Glutamatergic neuron (in vitro differentiated cells): ENCODE measurements at places on chromosomes 2 and 18. TPM values are rescaled to one million over a fixed set of nuclear protein-coding genes. Genes with fewer than 3 reads are reported as not detected.

Gene COL3A1
- not detected for total RNA-seq

- peaks cover 2% of the 10 kb centered on the region for H3K27me3 ChIP-seq
- no peaks in the 10 kb centered on the region for H3K4me1 ChIP-seq
- H3K27ac ChIP-seq = no peak overlapping the region
- peaks cover 22% of the 10 kb centered on the region for H3K36me3 ChIP-seq
- H3K4me3 ChIP-seq = no peak overlapping the region
Measured at GRCh38 chr2:144989579-144990270, 469.8 kb upstream of the ZEB2 start.

Gene SRBD1
- 16.1 TPM for total RNA-seq

Gene ITGAV
- total RNA-seq = 21.9 TPM
